ENCODE measurements at places on chromosomes 12 and 14.

DNA sequence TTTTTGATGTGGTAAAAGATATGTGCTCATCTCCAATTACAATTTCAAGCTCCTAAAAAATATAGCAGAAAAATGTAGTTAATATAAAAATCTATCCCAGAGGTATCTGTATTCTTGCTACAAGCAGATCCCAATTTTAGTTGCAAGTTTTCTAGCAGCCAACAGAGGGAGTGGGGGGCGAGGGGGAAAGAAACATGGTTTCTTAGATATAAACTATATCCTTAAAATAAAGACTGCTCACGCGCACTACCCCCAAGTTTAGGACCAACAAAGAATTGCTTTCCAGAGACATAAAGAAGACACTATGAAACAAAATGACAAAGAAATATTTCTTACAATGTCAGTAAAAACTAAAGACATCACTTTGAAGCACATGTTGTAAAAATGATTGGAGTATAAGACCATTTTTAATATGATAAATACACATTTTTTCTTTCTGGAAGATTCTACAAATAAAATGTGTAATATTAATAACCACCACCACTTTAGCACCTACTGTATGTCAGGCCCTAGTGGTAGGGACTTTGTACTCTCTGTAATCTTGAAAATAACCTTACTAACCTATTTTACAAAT is 5.4 kb downstream of the MAGOHB start:
- DNase-seq, result no peak

DNA sequence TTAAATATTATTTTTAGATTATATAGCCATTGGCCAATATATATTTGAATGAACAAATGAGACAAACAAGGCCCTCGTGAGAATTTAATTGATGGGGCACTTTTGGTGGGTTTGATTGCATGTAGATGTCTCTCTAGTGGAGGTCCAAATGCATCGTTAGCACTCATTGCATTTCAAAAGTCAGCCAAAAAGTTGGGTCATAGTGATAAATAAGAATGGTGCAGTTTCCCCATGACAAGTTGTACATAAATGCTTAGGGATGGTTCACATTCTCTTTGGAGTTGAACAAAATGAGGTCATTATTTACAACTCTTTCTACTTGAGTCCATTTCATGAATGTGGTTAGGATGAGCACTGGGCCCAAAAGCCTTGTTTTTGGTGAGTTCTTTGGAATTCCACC is 1.0 kb downstream of the BEST3 start:
- DNase-seq, result no peak

- DNase-seq, result no peak
Measured at GRCh38 chr14:35403114-35403602, 1.4 kb downstream of the NFKBIA start.

- DNase-seq, result no peak
Measured at GRCh38 chr12:93612776-93613175, 40.3 kb downstream of the SOCS2 start.

- no peak for DNase-seq
Measured at GRCh38 chr14:51014625-51015024, 70.3 kb upstream of the PYGL start.

- no peak for DNase-seq
Measured at GRCh38 chr14:99648027-99648784, 3.3 kb downstream of the HHIPL1 start.

DNA sequence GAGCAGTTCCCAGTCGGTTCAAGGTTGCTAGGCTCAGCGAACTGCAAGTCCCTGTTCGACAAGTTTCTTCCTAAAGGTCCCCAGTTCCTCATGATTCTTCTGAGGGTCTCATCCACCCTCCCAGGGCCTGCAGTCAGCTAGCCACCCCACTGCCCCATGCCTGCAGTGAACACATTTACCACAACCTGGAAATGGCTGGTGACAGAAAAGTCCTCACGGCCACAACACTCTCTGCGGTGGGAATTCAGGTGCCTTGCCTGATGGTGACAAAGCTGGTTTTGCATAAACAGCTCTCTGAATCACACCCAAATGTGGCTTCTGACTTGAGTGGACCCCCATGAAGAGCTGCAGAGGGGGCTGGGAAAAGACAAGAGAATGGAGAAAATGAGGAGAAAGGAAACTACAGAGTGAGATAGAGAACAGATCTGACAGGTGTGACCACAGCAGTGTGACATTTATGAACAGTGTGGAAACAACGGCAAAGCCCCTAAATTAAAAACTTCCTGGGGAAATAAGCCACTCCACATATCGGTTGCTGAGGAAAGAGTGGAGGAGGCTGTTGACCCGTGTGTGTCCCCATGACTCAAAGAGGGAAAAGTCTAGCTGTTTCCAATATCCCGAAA is 1.3 kb upstream of the CD27 start:
- DNase-seq, result no peak

GRCh38 chr14:70254476-70254961 is 65.8 kb upstream of the SLC8A3 start:
- DNase-seq, result no peak

GRCh38 chr12:80754274-80754673 is 37.6 kb downstream of the MYF5 start:
- DNase-seq, result no peak

GRCh38 chr12:102080842-102081241 is 19.1 kb upstream of the WASHC3 start:
- no peak for DNase-seq

DNA sequence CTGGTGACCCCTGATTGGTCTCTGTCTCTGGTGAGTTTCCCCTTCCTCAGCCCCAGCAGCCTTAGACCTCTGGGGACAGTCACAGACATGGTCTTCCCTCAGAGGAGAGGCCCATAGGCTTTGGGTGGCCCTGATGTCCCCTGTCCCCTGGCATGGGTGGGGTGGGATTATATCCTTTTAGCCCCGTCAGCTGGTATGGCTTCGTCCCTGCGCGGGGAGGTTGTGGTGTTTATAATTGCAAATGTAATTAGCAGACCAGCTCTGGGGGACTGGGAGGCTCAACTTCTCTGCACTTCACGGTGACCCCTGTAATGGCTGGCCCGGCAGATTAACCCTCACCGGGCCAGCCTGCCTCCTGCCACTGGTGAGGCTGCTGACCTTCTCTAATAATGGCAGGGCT is 5.1 kb downstream of the ESRRB start:
- no peak for DNase-seq

- DNase-seq, result no peak
Measured at GRCh38 chr12:68007033-68007432, 17.8 kb downstream of the IFNG-AS1 start.

- no peak for DNase-seq
Measured at GRCh38 chr14:40028991-40029390, 596.8 kb upstream of the FBXO33 start.

GRCh38 chr14:78608998-78609787 is 439.0 kb downstream of the NRXN3 start:
- DNase-seq, result no peak

GRCh38 chr12:91824991-91825390 is 320.7 kb downstream of the BTG1 start:
- DNase-seq, result no peak

- no peak for DNase-seq
Measured at GRCh38 chr12:12804432-12804886, 8.7 kb upstream of the DDX47 start.

- DNase-seq, result no peak
Measured at GRCh38 chr12:8050600-8051250, 15.4 kb downstream of the C3AR1 start.

DNA sequence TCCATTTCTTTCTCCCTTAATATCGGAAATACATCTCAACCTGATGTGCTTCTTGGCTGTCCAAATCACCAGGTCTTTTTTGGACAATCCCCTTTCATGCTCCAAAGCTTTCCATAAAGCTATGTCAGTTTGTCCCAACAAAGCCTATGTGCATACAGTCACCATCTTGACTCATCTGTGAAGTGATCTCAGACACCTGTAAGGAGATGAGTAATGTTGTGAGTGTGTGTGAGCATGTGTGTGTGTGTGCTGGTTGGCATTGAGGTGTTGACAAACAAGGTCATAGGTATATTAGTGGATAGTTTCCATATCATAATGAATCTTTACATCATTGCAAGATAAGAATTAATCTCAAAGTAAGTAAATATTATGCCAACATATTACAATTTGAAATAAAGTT is 1243.3 kb upstream of the SEL1L start:
- DNase-seq, result no peak

DNA sequence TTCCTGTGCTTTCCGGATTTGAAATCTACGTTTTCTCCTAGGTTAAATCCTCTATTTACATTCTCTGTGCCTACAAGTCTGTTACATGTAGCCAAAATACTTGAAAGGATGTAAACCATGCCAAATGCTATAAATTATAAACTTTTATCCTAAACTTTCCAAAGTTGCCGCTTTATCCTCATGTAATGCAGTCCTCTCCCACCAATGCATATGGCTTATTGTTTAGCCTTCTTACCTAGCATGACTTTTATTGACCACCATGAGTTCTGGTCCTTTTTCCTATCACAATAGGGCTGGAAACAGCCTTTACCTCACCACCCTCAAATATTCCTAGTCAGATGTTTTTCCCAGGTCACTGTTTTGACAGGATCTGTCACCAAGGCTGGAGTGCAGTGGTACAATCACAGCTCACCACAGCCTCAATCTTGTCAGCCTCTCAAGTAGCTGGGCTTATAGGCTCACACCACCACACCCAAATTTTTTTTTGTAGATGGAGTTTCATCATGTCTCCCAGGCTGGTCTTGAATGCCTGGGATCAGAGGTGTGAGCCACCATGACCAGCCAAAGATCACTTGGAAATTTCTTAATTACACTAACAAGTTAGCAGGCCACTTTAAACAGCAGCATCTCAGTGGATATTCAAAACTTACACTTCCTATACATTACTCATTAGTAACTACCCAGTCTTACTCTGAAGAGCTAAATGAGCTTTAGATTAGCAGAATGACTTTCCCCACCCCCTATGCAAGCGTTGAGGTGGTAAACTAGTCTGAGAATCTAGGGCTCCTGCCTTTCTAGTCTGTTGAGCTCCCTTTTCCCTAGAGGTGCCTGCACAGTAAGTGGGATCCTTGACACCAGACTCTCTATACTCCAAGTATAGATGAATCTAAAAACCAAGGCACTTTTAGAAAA is 4.1 kb downstream of the TUBA1B start:
- DNase-seq, result no peak

DNA sequence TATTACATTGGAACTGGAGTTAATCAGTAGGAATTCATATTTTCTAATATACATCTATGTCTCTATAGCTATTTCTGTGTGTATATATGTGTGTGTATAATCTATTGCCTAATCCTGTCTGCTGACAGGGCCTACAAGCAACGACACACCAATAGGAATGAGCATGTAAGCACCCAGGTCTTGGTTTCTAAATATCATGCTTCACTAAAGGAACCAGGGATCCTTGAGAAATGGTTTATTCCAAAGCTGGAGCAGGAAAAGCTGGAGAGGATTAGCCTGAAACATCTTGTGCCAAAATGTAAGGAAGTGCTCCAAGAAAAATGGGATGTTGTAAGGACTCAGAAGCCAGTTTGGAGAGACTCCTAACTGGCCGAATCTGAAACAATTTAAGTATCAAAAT is 29.3 kb upstream of the LGALS3 start:
- no peak for DNase-seq

DNA sequence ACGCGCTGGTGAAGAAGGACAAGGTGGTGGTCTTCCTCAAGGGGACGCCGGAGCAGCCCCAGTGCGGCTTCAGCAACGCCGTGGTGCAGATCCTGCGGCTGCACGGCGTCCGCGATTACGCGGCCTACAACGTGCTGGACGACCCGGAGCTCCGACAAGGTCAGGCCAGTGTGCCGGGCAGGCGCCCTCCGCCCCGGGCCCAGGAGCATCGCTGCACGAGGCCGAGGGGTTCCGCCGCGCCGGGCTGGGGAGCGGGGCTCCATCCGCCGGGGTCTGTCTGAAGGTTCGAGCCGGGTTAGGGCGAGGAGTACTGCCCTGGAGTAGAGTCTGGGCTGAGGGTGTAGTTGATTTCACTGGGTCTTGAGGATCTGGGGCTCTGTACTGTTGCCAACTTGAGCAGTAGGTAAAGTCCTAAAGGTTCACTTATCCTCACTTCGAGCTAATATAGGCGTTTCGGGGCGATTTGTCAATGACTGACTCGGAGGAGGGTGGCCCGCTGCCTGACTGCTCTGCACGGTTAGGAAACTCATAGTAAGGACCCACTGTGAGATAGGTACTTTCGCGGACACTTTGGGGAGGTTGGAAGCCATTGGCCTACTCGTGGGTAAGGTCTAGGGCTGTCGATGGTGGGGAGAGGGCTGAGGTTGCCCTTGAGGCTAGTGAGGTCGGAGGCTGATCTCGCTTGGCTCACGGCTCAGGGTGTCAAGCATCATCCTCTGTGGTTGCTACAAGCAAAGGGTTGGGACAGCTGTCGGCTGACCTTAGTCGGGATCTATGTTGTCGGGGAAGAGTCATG is 574 bp downstream of the GLRX5 start:
- DNase-seq, result no peak

- DNase-seq, result peak; percentile 18
Measured at GRCh38 chr12:55060470-55060869, 40.7 kb downstream of the NEUROD4 start.

- no peak for DNase-seq
Measured at GRCh38 chr12:92596383-92596782, 106.4 kb upstream of the PLEKHG7 start.

DNA sequence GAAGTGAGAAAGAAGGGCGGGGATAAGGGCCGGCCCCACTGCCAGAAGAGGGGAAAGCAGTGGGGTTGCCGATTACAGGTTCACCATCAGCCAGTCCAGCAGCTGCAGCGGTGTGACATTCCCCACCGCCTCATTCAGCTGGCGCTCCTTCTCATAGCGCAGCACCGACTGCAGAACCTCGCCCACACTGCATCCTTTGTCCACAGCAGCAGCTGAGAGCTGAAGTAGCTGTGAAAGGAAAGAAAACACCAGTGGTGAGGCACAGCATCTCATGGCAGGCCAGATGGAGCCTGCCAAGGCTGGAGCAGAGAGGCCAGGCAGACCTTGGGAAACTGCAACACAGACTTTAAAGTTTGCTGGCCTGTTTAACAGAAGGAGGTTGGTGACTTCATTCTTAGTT is 33.2 kb downstream of the AKAP3 start:
- no peak for DNase-seq

GRCh38 chr14:102080183-102081080 is 6.4 kb downstream of the HSP90AA1 start:
- DNase-seq, result no peak

DNA sequence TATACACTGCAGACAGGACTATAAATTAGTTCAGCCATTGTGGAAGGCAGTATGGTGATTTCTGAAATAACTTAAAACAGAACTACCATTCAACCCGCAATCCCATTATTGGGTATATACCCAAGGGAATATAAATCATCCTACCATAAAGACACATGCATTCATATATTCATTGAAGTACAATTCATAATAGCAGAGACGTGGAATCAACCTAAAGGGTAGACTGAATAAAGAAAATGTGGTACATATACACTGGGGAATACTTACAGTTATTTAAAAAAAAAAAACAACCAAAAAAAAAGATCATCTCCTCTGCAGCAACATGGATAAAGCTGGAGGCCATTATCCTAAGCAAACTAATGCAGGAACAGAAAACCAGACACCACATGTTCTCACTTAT is 473.9 kb downstream of the TRHDE start:
- no peak for DNase-seq

DNA sequence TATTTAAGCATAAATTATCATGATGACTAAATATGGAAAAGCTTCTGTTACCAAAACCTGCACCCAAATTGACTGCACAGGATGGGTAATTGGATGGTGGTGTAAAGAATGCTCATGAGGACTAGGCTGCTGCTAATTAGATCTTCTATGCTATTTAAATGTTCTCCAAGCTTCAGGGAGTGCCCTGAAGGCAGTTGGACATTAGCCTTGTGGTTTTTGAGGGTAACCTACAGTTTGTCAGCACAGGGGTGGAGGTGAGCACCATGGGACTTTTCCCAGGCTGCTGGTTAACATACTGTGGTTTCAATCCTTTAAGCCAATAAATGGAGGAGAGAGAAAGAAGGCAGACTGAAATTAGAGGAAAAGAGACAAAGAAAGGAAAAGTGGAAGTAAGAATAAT is 145.0 kb downstream of the WIF1 start:
- no peak for DNase-seq
